Activated T-cell treated with anti-CD3 and anti-CD28 coated beads, Interleukin-2, amount 50 U/mL, for 48 hours (primary cell): ENCODE measurements at places on chromosomes 3 and 15.

GRCh38 chr3:2657971-2658370, 452.2 kb downstream of the IL5RA start:
- DNase-seq = no peak

DNA sequence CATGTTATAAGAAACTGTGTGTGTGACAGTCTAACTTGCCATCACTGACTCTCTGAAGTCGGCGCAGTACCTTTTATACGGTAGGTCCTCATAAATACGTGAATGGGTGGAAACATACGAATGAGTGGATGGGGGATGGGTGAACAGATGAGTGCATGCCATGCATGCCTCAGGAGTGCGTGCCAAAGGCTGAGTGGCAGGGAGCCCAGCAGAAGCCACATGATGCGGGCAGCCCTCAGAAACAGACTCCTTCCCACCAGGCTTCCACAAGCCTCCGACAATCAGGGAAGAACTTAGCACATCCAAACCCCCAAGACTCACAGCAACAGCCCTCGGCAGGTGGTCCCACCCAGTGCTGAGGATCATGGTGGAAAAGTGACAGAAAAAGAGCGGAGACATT, 16.7 kb downstream of the HCN4 start:
- no peak for DNase-seq

DNA sequence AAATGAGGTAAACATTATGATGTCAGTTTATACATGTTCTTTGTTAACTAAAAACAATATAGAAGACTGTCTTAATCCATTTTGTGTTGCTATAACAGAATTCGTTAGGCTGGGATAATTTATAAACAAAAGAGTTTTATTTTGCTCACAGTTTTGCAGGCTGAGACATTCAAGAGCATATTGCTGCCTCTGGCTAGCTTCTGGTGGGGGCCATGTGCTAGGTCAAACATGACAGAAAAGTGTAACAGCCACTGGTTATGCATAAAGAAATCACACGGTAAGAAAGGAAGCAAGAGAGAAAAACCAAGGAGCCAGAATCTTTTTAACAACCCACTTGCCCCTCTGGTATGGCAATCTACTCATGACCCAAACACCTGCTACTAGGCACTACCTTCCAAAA, 776.7 kb downstream of the PLOD2 start:
- DNase-seq = no peak

- no peak for DNase-seq
These were observed 80.6 kb upstream of the LINGO1 start for GRCh38 chr15:77713281-77713680.

DNA sequence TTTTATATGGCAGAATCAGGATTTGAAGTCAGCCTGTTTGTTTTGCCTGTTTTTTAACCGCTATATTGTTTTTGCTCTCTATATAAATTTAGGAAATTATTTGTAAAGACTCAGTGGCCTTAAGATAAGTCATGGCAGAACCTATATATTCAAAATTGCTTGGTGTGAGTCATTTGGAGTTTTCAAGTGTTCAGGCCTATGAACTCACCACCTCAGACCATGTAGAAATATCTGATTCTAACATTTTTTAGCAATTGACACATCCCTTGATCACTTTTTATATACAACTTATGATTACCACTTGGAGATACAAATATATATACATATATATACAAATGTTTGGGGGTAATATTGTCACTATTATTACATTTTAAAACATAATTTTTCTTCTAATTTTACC, 95.7 kb downstream of the VGLL3 start:
- no peak for DNase-seq

- no peak for DNase-seq
These were observed 26.8 kb upstream of the PPP4R2 start for GRCh38 chr3:72969766-72970165.

DNA sequence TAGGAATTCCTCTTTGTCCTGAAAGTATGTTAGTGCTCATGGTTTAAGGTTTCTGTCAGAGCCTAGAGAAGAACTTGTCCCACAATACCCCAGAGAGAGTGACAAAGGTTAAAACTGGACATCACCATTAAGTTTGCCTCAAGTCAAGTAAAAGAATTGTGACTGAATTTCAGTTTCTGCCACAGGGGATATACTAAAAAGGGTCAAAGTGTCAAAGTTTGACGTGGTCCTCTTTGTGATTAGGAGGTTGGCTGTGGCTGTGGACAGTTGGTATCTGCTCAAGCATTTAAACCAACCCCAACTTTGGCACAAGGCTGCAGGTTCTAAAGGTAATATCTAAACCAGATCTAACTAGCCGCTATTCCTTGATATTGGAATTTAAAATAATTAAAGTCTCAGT, 26.1 kb downstream of the FMN1 start:
- DNase-seq = no peak
